ENCODE measurements at places on chromosomes 7 and 10.

DNA sequence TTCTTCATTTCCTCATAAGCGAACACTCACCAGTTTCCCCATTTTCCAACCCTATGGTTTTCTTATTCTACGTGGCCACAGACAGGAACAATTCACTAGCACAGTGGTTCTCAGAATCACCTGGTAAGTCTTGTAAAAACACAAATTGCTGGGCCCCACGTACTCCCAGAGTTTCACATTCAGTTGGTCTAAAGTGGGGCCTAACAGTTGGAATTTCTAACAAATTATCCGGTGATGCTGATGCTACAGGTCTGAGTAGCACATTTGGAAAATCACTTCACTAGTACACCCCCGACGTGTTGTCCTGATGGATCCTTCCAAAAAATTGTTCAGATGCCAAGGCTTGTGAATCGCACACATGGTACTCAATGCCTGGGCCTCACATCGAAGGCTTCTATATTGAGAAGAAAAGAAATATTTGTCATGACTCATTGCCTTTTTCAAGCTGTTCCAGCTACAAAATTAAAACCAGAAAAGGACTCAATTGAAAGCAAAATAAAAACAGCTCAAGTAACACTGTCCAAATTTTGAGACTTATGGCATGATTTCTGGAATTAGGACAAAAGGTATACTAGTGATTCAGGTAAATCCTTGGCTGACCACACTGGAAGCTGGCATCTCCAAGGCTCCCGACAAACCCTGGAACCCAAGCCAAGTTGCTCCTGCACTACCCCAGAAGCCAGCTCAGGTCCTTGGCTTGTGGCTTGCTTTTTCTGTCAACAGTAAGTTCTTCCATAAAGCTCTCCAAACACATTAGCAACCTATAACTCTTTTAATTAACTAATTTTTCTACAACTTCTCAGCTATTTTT lies 12.9 kb upstream of the VIM start:
- no peak for DNase-seq

DNA sequence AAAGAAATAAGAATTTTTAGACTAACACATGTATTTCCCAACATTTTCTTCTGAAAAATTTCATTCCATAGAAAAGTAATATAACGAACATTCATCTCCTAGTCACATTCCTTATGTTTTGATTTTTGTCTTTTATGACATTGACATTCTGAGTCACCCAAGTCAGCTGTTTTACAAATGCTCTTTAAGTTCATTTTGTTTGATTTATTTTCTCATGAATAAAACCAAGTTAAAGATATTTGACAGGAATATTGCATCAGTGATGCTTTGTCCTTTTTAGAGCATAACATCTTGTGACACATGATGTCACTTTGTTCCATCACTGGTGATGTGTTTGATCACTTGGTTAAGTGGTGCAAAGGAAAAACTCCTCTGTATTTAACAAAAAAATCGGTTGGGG lies 48.4 kb downstream of the HGF start:
- DNase-seq: no peak

- DNase-seq: no peak
Measured at GRCh38 chr10:55104738-55105137, 303.7 kb upstream of the PCDH15 start.

GRCh38 chr7:32941181-32941580 lies 16.1 kb upstream of the FKBP9 start:
- no peak for DNase-seq

GRCh38 chr10:14326581-14326980 lies 4.1 kb downstream of the FRMD4A start:
- DNase-seq: no peak

DNA sequence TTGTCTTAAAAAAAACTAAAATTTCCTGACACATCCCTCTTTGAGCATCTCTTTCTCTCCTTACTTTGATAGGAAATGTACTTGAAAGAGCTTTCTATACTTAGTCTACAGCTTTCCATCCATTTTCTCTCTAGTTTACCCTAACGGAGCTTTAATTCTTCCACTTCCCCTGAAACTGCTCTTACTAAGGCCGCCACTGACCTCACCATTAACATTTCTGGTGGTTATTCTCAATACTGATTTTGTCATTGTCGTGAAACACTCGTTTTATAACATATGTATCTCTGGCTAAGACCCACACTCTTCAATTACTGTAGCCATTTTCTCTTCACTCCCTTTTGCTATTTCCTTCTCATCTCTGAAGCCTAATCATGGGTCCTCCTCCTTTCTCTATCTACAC lies 262.0 kb upstream of the FERD3L start:
- no peak for DNase-seq

DNA sequence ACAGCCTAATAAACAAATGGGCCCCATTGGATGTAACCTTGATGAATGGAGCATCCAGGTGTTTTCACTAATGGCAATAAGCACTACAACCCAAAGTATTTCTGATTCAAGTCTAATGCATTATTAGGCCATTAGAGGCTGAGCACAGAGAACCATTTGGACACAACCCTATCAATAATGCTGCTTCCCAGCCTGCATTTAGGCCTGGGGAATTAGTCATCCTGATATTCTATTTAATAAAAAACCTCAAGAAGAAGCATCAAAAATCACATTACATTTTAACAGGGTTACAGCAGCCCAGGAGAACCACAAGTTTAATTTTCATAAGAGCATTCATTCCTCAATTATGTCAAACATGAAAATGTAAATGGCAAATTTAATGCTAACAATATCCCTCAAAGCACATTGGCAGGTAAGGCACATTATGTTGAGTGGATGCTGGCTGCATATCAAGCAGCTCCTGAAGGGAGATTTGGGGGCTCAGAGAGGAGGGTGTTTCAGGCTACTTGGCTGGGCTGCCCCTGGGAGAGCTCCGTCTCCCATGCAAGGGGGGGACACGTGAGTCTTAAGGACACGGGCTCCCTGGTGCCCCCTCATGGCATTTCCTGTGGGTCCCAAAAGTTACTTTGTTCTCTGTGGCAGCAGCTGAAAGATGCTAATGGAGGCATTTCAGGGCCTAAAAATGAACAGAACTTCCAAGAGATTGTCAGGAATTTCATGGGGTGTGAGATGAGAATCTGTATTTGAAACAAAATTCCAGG lies 143.4 kb downstream of the HERPUD2 start:
- no peak for DNase-seq

DNA sequence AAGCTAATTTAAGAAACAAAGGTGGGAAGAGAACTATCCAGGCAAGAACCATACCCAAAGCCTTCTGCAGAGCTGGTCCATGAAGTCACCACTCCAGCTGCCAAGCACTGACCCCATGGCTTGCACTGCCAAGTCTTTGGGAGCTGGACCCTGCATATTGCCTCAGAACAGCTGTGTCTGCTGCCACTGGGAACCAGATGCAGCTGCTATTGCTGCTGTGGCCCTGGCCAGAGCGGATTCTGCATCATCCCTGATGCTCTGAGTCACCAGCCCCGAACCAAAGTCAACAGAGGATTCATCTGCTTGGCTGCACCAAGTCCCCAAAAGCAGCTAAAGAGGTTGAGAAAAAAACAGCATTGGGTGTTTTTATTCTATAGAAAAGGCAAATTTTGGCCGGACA lies 39.2 kb upstream of the GSAP start:
- no peak for DNase-seq

GRCh38 chr7:117020591-117020973 lies 67.3 kb downstream of the ST7 start:
- no peak for DNase-seq

DNA sequence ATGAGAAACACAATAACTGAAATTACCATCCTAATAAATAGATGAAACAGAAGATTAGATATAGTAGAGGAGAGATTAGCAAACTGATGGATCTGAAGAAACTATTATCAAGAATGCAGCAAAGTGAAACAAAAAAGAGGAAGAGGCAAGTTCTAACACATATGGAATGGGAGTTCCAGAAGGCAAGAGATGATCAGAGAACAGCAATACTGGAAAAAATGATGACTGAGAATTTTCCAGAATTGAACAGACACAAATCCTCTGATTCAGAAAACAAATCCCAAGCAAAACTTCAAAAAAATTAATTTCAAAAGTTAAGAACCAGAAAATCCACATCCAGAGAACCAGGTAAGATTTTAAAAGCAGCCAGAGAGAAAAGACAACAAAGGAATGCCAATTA lies 20.2 kb upstream of the CYREN start:
- no peak for DNase-seq

DNA sequence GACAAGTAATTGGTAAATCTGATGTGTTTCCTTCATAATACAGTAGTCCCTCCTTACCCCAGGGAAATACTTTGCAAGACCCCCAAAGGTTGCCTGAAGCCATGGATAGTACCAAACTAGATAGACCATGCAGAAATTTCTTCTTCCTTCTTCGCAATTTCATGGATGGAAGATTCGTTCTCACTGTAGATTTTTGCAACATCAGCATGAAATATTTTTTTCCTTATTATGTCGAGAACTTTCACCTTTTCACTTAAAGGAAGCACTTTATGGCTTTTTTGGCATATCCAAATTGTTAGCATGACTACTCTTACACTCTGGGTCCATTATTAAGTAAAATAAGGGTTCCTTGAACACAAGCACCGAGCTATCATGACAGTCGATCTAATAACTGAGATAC lies 333.2 kb downstream of the LHFPL3 start:
- no peak for DNase-seq

- DNase-seq: no peak
Measured at GRCh38 chr7:47350425-47350824, 231.5 kb downstream of the TNS3 start.

DNA sequence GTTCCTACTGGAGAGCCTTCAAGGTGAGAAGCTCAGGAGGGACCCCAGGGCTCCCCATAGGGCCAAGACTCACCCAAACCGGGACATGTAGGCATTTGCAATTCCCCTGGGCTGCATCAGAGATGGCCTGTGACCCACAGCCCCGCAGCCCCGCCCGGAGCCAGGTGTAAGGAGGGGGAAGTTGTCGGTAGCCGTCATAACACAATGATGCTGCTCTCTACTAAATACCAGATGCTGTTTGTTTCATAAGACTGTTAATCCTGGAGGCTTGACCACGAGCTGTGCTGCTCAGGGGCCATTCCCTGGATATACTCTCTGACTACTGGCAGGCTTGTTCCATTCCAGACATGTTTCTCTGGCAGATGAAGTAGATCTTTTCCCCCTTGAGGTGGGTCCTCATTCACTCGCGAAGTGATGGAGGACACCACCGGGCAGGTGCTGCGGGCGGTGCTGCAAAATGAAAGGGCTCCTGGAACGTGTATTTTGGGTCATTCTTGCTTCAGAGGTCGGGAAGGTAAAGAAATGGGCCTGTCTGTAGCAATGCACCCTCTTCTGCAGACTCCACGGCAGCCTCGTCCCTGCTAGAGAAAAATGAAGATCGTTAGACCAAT lies 61.1 kb downstream of the MKI67 start:
- DNase-seq: peak; percentile 42

- DNase-seq: no peak
Measured at GRCh38 chr10:89873055-89873454, 171.7 kb downstream of the KIF20B start.

GRCh38 chr10:29370097-29371092 lies 81.5 kb downstream of the LYZL1 start:
- DNase-seq: no peak

DNA sequence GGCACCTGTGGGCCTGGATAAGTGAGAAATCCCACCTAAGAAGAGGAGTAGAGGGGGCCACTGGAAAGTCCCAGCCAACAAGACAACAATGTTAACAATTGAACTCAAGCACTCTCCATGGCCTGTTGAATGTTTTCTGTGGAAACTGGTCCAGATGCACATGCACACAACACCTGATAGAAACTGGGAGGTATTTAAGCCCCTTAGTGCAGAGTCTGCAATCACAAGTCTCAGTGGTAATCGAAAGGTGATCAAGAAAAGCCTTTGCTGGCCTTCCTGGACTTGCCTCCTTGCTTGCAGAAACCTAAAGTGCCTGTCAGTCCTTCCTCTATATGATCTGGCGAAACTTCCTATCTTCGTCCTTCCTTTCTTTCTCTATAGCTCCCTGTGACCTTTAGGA lies 30.6 kb upstream of the HNRNPH3 start:
- no peak for DNase-seq

DNA sequence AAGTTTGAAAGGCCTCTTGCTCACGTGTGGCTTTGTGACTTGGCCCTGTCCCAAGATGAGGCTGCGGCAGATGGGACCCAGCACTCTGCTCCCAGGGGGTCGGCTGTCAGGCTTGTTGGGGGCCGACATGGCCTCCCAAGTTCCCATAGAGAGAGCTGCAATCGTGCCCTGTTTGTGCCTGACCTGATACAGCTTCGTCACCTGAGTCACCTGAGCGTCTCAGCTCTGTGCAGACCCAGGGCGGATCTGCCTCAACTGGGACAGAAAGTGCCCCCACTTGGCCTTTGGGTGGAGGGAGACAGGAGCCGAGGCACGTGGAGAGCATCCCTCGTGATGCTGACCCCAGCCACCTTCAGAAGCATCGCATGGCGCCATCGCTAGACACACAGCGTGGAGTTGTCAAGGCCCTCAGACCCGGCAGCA lies 21.7 kb downstream of the PAPOLB start:
- DNase-seq: no peak

DNA sequence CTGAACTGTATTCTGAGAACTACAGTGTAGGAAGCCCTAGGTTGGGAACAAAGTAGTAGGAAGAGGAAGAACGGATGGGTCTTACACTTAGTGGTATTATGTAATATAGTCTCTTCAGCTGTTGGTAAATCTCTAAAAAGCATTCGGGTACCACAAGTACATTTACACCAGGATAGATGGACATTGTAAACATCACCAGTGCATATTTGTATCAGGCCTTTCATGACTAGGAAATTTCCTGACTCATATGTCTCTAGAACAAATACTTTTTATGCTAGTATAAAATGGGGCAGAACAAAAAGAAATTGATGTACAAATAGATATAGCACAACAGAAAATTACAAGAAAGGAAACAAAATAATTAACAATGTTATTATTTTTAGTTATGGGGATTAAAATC lies 21.5 kb upstream of the OR6B1 start:
- no peak for DNase-seq

DNA sequence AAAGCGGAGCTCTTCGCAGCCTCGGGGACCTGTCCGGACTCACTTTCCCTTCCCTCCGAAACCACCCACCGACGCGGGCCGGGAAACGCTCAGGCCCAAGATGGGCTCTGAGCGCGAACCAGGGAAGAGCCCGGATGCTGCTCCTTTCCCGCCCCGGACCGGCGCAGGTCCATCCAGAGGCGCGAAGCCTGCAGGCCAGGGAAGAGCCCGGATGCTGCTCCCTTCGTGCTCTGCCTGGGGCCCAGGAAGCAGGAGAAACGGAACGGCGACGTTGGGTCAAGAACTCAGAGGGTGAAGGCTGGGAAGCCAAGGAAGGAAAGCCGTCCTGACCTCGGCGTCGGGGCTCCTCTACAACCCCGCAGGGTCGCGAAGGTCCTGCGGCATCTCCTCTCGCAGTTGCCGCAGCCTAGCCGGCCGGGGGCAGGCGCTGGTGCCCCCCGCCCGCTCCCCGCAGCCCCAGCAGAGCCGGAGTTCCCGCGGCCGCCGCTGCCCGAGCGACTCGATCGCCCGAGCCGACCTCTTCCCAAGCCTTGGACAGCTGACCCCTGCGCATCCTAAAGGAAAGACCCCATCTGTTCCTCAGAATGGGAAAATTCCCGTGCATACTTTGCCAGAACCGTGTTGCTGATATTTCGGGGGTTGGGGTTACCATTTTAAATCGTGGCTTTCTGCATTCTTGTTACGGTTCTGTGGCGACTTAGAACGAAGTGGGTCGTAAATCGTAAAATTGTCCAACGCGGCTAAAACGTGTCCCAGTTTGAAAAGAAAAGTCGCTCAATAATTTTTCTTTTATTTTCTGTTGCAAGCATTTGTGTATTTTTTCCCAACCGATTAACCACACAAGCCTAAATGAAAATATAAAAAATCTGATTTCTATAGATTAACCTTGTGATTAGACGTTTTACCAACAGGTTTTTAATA lies 7.5 kb downstream of the HOXA1 start:
- DNase-seq: no peak

All from left forelimb (tissue), 1 donor.